Mesangial cell (primary cell): ENCODE measurements at places on chromosomes 7 and 10. TPM values are rescaled to one million over a fixed set of nuclear protein-coding genes. Genes with fewer than 3 reads are reported as not detected.

Gene CAMK2B
- total RNA-seq, result 0.38 and 0.98 TPM in 2 replicates

Gene EBLN1
- not detected in 2 replicates for total RNA-seq

Gene ICA1
- 3.3 and 9.9 TPM in 2 replicates for total RNA-seq

Gene TAC1
- not detected in 2 replicates for total RNA-seq

Gene TEX36
- not detected in 2 replicates for total RNA-seq

Gene SPDYE18
- total RNA-seq, result not detected in 2 replicates

Gene PTPN12
- 29.4 and 37.5 TPM in 2 replicates for total RNA-seq

Gene GPR141
- total RNA-seq, result not detected in 2 replicates

Gene LRRC27
- total RNA-seq, result 5.1 and 7.1 TPM in 2 replicates

Gene SUN3
- 0.51 TPM in 1 of 2 replicates, not detected in the other for total RNA-seq

Gene NCOA4
- total RNA-seq, result 68.3 and 82.0 TPM in 2 replicates

Gene CTAGE8
- 0.38 and 1.6 TPM in 2 replicates for total RNA-seq

Gene NME8
- not detected in 2 replicates for total RNA-seq

Gene VWDE
- 0.38 TPM in 1 of 2 replicates, not detected in the other for total RNA-seq

Gene CNNM1
- total RNA-seq, result 0.16 and 0.63 TPM in 2 replicates

Gene DMBT1
- under 0.01 and 0.13 TPM in 2 replicates for total RNA-seq

Gene BEND7
- 13.3 and 16.8 TPM in 2 replicates for total RNA-seq

Gene CYP2C19
- not detected in 2 replicates for total RNA-seq

Gene POLR2J2
- 0.33 and 2.7 TPM in 2 replicates for total RNA-seq

Gene CYP3A4
- under 0.01 TPM in 1 of 2 replicates, not detected in the other for total RNA-seq

Gene ODAD2
- 1.1 and 2.3 TPM in 2 replicates for total RNA-seq

Gene HOXA9
- 87.0 and 98.1 TPM in 2 replicates for total RNA-seq

Gene OPALIN
- not detected in 2 replicates for total RNA-seq

Gene MYO1G
- under 0.01 and 0.13 TPM in 2 replicates for total RNA-seq

Gene SPAG6
- 0.63 TPM in 1 of 2 replicates, not detected in the other for total RNA-seq

Gene PITX3
- 1.1 and 1.8 TPM in 2 replicates for total RNA-seq

Gene DDX50
- total RNA-seq, result 17.1 and 25.6 TPM in 2 replicates

Gene NAT16
- total RNA-seq, result not detected in 2 replicates

Gene ELFN1
- 0.49 and 2.8 TPM in 2 replicates for total RNA-seq

Gene AKR1D1
- not detected in 2 replicates for total RNA-seq

Gene BLNK
- not detected in 2 replicates for total RNA-seq

Gene FAM180A
- not detected in 2 replicates for total RNA-seq

Gene ASB10
- not detected in 2 replicates for total RNA-seq

Gene BAMBI
- 8.6 and 26.4 TPM in 2 replicates for total RNA-seq

Gene ANKRD61
- total RNA-seq, result 0.16 TPM in 1 of 2 replicates, not detected in the other

Gene PTN
- total RNA-seq, result 11.6 and 13.8 TPM in 2 replicates

Gene SUGCT
- total RNA-seq, result 5.7 and 7.2 TPM in 2 replicates

Gene IQUB
- 0.33 and 0.89 TPM in 2 replicates for total RNA-seq

Gene HOXA3
- 39.4 and 86.7 TPM in 2 replicates for total RNA-seq

Gene TMEM140
- total RNA-seq, result 0.33 and 2.0 TPM in 2 replicates

Gene DYNC1I1
- 0.16 and 0.38 TPM in 2 replicates for total RNA-seq

Gene BTBD16
- 1.4 TPM in 1 of 2 replicates, not detected in the other for total RNA-seq

Gene GATA3
- total RNA-seq, result 0.76 TPM in 1 of 2 replicates, not detected in the other

Gene DNAH11
- total RNA-seq, result not detected in 2 replicates

Gene TRIM50
- total RNA-seq, result not detected in 2 replicates

Gene ZNF107
- total RNA-seq, result 1.9 and 2.8 TPM in 2 replicates

Gene PLXNA4
- 0.16 and 0.51 TPM in 2 replicates for total RNA-seq
